ENCODE measurements at places on chromosomes 11 and 22.

DNA sequence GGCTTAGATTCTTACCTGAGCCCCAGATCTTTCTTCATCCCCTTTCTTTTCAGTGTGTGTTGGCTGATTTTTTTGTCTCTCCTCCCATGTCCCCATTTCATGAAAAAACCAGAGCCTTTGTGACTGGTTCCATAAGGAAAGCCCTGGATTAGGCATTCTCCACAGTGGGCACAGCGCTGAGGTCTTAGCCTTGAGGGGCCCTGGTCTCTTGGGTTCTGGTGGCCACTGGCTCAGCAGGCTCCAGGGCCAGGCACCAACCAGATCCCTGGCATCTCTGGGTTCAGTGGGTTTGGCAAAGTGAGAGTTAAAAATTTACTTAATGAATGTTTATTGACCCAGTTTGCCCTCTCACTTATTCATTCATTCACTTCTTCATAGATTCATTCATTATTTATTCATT is 49.5 kb upstream of the ACCSL start:
- no peak for DNase-seq

DNA sequence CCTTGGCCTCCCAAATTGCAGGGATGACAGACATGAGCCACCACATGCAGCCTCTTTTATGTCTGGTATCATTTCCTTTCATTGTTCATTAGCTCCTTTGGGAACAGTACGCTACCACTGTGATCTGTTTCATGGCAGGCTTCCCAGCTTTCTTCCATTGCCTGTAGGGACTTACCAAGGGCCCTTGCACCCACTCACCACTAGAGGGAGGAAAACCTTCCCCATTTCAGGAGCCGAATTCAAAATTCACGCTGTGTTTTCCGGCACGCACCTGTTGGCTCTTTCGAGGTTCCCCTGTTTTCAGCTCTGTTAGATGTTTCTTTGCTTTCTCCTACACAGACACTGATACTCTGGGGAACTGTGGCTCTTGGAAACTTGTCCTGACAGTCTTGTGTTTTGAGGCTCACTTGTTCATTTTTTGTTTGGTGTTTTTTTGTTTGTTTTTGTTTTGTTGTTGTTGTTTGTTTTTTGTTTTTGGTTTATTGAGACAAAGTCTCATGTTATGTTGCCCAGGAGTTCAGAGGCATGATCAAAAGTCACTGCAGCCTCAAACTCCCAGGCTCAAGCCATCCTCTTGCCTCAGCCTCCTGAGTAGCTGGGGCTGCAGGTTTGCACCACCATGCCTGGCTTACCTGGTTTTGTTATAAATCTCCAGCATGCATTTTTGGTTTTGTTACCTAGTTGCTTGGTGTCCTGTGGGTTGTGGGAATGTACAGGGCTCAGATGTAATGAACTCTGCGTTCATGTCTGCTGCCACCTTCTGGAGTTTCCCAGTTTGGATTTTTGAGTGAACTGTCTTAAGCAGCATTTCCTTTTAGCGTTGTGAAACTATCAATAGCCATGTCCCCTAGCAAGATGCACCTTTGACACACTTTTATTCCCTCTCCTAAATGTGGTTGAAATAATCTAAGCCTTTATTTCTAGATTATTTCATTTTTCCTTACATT is 2.3 kb downstream of the KRTAP5-11 start:
- DNase-seq, result peak; percentile 20

GRCh38 chr11:96193745-96194443 is 149.1 kb downstream of the MAML2 start:
- DNase-seq, result no peak

GRCh38 chr11:92227959-92228935 is 3.6 kb downstream of the FAT3 start:
- no peak for DNase-seq

GRCh38 chr11:65625628-65626342 is 10.2 kb downstream of the PCNX3 start:
- no peak for DNase-seq

DNA sequence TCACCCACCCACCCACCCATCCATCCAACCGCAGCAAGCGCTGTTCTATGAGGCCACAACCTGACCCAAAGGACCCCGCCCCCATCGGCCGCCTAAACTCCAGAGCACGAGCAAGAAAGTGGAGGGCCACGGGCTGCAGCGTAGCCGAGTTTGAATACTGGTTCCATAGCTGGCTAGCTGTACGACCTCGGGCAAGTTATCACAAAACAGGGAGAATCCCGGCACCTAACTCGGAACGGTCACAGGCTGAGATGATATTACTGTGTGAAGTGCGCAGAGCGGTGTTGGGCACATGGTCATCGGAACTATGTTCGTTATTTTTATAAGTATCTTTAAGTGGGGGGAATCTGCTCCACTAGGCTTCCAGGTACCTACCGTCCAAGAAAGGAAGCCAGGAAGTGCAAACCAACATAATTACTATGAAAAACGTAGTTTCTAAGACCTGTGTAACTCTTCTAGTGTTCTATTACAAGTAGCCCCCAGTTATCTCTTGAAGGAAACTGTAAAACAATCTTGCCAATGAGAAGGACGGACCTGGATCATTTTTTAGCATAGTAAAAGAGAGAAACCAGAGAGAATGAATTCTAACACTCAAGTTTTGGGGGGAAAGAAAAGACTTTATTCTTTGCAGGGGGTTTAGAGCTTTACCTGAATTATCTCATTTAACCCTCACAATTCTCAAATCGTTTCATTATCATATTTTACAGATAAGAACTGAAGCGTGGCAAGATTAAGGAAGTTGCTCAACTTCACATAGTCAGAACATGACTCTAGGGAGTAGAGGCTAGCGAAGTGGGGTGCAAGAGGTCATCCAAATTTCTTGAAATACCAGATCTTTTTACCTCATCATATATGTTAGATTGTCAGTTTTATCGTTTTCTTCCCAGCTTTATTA is 663 bp upstream of the BUD13 start:
- no peak for DNase-seq

DNA sequence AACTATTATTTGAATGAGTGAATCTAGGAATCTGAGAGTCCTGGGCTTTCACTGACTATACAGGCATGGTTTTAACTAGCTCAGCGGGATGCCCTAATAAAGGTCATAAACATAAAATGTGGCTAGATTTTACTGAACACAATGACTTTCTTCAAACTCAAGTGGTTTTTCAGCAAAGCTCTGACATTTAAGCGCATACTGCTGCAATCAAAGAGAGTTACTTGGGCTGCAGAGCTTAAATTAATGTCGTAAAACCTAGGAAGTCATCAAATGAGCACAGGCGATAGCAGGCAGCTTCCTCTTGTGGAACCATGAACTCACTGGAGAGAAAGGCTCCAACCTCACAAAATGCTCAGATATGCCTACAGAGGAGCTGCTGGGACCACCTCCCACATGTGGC is 6.7 kb downstream of the CSNK2A3 start:
- no peak for DNase-seq

DNA sequence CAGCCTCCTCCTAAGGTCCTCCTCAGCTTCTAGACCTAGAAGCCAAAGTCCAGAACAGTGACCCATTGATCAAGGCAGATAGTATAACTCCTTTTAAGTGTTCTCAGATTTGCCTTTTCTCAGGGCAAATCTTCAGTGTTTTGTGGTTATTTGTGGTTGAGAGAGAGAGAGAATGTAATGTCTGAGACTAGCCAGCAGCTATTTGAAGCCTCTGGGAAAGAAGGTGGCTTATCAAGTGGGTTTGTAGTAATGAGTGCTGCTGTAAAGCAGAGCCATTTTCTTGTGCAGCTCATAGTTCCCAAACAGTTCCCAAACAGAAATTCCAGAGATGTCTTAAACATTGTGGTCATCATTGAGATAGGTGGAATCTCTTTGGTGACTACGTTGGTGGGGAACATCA is 89.5 kb downstream of the RNF169 start:
- no peak for DNase-seq

GRCh38 chr11:67415501-67416304 is at the start of gene CARNS1:
TSS of gene CARNS1 (plus strand) at chr11:67415678. CDS start at chr11:67416200, 522 bp downstream.
- no peak for DNase-seq

- DNase-seq, result no peak
Observed at GRCh38 chr11:45543808-45544422, 121.5 kb downstream of the CHST1 start.

GRCh38 chr11:23124996-23125395 is 264.7 kb upstream of the CCDC179 start:
- no peak for DNase-seq

GRCh38 chr11:45961751-45962240 is 39.3 kb downstream of the LARGE2 start:
- no peak for DNase-seq

- DNase-seq, result no peak
Observed at GRCh38 chr22:25013607-25014006, 61.1 kb downstream of the KIAA1671 start.

DNA sequence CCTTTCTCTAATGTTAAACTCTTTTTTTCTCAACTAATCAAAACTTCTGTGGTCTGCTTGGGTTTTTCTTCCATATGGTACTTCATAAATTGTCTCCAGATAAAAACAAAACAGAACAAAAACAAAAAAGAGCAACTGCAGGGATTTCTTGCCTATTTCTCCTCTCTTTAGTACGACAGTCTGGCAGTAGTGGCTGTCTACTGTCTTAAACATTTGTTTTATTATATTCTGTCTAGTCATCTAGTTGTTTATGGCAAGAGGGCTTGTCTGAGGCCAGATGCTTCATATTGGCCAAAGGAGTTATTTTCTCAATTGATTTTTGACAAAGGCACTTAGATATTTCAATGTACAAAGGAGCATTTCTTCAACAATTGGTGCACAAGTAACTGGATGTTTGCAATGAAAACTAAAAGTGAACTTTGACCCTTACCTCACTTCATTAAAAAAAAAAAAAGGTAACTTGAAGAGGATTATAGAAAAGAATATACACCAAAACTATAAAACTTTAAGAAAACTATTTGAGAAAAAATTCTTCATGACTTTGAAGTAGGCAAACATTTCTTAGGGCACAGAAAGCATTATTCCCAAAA is 404.2 kb downstream of the LUZP2 start:
- DNase-seq, result no peak

- no peak for DNase-seq
Observed at GRCh38 chr11:20021771-20022362, 138.4 kb downstream of the DBX1 start.

All from GM18507 (cell line).